CD4-positive, alpha-beta T cell treated with Interleukin-6 for 4 hours (primary cell): ENCODE measurements at places on chromosomes 1 and 21.

DNA sequence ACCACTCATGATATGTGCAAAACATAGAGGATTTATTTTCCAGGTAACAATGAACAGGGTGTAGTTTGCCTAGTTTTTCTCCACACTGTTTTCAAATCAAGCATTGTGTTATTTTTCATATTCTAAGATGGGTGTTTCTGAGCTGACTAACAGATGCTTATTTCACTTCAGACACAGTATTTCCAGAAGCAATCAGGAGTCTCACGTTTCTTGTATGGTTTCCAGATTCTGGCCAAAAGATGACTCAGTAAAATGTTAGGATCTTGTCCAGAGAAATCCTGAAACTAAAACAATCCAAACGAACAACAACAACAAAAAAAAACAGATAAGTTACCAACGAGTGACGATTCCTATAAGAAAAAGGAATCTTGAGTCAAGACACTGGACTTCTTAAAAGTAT lies 5.3 kb downstream of the UTS2 start:
- DNase-seq, result no peak

DNA sequence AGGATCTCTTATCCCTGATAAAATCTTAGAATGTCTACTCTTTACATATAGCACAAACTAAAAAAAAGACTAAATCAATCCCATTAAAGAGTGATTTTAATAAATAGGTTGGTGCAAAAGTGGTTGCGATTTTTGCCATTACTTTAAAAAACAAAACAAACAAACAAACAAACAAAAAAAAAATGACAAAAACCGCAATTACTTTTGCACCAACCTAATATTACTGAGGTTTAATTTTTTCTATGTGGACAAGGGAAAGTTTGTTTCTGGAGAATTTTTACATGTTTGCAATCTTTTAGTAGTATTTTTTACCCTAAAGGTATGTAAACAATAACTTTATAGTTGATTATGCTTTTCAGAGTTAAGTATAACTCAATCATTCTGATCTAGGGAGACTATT lies 119.7 kb upstream of the ADAMTS5 start:
- DNase-seq, result no peak

DNA sequence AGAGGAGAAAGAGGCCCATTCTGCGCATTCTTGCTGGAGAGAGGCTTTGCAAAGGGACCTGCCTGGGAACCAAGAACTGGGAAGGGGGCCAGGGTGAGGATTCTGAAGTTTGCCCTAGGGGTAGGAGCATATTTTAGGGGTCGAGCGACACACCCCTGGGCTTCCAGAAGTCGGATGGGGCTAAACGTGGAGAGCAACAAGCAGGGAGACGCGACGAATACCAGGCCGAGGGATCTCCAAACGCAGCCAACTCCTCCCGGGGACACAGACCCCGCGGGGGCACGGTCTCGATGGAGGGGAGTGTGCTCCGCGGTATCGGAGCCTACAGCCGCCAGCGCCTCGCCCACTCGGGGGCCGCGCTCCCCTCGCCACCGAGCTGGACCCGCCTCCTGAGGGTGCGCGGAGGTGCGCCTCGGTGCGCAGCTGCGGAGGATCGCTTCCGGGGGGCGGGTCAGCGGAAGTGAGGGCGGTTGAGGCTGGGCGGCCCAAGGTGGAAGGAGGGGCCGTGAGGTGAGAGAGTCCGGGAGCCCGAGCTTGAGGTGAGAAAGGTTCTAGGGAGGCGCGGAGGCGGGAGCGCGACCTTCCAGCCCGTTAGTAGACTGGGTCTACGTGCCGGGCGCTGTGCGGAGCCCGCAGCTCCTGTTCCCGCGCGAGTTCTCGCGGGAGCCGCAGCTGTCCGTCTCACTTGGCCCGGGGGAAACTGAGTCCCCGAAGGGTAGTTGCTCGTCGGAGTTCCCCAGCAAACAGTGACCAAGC lies at the start of gene MTFR1L:
TSS of gene MTFR1L (plus strand) at position 464 of the 756 bp plus-strand sequence. CDS start 3,151 bp downstream, outside the sequence.
- DNase-seq, result peak; percentile 96

DNA sequence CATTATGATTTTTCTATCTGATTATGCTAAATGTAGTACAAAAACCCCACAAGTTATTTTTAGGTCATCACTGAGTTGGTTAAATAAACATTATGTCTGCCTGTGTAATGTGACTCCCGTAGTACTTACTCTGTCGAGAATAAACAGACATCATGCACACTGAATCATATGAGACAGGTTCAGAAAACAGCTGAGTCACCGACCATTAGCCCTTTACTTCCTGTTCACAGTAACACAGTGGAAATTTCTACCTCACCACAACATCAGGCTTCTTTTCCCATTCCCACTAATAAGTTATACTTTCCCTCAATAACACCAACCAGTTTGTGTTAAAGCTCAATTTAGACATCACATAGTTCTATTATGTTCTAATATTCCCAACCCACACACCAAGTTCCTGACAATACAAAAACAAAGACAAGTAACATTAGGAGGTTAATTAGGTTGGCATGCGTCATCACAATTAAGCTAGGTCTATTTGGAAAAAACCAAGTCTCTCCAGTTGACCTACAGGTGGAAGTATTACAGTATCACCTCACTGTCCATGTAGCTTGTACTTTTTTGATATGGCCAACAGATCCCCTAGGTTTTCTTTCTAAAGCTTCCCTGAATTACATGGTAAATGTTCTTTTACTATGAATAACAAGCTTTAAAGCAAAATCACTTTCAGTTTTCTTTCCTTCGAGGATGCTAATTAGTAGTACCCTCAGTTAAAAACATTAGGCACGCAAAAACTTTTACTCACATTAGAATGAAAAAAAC lies 154.2 kb downstream of the EIF4G3 start:
- DNase-seq, result peak; percentile 51

- DNase-seq, result no peak
These were observed 42.8 kb upstream of the ENAH start for GRCh38 chr1:225695578-225696337.

DNA sequence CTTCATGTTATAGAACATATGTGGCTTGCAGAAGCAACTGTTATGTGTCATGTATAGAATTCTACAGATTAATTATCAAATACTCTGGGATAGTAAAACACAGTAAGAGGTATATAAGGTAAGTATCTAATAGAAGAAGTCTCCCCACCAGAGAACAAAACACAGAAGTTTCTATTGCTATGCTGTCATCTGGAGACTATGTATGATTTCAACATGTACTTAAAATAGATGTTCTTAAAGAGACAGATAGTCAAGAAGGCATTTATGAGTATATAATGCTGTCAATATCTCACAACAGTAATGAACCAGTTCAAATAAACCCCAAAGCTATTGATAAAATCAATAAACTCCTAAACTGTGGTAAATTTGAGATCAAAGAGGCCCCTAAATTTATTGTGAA lies 8.1 kb upstream of the ADCY10 start:
- DNase-seq, result no peak

- DNase-seq, result no peak
These were observed 9.5 kb downstream of the RSPH1 start for GRCh38 chr21:42486531-42486930.

DNA sequence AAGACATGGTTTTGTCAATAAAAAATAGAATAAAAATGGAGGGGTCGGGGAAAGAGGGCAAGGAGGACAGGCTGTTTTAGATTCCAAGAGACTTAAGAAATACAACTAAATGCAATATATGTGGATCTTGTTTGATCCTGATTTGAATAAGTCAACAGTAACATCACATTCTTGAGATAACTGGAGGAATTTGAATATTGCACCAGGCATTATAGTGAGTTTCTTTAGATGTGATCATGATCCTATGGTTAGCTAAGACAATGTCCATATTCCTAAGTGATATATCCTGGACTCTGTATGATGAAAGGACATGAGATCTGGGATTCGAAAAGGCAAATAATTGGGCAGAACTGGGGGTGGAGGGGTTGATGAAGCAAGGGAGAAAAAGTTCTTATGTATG lies 311.8 kb downstream of the PLPP3 start:
- no peak for DNase-seq

GRCh38 chr21:20902511-20902910 lies 95.7 kb upstream of the NCAM2 start:
- no peak for DNase-seq

DNA sequence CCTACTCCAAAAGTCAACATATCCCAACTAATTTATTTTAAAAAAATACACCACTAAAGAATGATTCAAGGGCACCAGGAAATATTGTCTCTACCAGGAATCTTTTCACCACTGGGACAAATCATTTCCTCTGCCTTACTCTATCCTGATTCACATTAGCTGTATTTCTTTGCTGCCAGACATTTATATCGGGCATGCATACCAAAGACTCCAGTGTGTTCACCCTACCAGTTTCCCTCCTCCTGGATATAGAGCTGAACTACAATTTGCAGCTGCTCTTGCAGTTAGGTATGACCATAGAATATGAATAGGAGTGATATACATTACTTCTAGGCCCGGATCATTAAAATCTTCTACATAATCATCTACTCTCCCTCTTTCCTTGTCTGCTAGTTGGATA lies 7.6 kb downstream of the KCNJ6 start:
- no peak for DNase-seq

DNA sequence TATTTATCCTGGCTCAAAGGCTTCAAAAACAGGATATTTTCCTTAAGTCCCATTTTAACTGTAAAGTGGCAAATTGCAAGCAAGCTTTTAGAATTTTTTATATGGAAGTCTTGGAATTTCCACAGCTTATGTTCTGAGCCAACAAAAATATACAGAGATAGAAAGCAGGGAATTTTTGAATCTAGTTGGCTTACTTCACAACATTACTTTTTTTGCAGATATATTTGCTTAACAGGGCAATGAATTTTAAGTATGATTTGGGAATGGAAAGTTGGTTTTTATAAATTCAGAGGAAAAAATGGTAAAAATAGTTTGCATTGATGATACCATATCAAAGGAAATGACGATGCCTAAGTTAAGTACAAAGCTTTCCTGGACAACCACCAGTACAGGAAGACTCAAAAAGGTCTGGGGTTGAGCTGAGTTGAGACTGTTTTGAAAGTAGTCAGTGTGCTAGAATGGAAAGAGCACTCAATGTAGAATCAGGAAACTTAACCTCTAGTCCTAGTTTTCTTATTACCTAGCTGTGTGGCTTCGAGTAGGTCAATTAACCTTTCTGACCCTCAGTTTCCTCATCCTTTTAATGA lies 11.0 kb upstream of the VCAM1 start:
- no peak for DNase-seq

GRCh38 chr1:53327182-53327913 lies 522 bp downstream of the LRP8 start:
- peak; percentile 60 for DNase-seq

DNA sequence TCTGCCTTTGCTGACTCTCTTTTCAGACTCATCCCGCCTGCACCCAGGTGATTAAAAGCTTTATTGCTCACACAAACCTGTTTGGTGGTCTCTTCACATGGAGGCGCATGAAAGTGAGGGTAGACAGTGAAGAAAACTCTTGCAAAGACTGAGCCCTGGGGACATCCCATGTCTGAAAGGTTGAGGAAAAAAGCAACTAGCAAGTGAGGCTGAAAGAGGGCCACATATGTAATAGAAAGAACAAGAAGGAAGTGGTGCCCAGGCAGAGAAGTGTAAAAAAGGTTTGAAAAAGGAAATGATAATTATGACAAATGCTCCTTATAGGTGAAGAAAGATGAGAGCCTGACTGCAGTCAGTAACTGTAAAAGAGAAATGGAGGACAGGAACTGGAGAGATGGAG lies 115.9 kb upstream of the NEK7 start:
- DNase-seq, result no peak

GRCh38 chr1:78676993-78677392 lies 27.4 kb downstream of the IFI44 start:
- no peak for DNase-seq

DNA sequence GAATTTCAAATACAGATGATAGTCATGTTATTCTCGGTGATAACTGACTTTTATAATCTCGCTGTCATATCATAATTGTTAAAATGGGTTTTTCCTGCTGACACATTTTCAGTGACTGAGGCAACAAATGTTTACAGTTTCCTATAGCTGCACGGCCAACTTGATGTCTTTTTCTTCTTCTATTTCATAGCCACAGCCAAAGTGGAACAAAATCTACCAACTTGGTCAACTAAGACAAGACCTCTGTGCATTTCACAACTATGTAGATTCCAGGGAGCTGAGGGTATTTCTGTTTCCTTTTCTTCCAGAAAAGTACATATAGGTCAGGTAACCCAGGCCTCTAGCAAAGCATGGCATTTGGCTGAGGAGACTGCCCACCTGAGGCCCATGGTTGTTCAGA lies 10.4 kb upstream of the AHCYL1 start:
- DNase-seq, result no peak

- no peak for DNase-seq
These were observed 11.6 kb upstream of the TNFSF18 start for GRCh38 chr1:173062150-173062938.

DNA sequence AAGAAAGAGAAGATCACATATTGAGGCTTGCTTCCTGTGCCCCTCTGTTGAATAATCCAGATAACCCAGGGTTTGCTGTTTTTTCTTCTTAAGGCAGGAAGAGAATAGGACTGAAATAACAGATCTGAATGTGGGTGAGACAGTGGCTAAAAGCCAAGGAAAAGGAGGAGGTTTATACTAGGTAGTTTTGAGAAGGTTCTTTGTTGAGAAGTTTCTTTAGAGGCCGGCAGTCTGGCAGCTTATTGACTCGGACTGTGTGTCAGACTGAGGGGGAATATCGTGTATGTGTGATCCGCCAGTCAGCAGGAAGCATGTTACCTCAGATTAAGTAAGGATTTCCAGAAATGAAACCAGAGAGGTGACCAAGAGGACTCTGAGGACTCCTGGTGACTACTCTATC lies 119.8 kb downstream of the PLA2G4A start:
- no peak for DNase-seq

DNA sequence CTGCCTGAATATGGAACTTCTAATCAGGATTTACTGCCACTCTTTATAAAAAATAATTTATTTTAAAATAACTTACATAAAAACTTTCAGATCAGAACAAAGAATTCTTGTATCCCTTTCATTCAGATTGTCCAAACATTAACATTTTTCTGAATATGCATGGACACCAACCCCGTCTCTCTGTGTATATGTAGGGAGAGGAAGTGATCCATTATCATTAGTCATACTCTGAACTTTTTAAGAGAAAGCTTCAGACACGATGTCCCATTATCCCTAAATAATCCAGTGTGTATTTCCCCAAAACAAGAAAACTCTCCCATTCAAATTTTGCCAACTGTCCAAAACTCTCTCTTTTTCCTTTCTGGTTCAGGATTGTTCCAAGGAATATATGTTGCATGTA lies 122.3 kb upstream of the CXADR start:
- DNase-seq, result no peak

DNA sequence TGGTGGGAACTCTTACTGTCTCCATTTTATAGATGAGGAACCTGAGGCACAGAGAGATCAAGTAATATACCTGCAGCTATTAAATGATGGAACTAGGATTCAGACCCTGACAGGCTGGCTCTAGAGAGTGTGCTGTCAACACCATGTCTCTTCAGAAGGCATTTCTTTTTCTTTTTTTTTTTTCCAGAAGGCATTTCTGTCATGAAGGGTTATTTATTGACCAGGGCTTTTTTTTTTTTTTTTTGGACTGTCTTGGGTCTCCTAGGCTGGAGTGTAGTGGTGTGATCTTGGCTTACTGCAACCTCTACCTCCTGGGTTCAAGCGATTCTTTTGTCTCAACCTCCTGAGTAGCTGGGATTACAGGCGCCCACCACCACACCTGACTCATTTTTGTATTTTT lies 22.6 kb downstream of the HIPK1 start:
- DNase-seq, result no peak

GRCh38 chr1:92994105-92994712 lies 32.9 kb upstream of the DIPK1A start:
- DNase-seq, result peak; percentile 83

GRCh38 chr1:98084188-98084587 lies 163.4 kb upstream of the DPYD start:
- DNase-seq, result no peak

- no peak for DNase-seq
These were observed 149.9 kb upstream of the C1orf105 start for GRCh38 chr1:172270605-172271004.
